ENCODE measurements at places on chromosomes 5 and 9.

- no peak for DNase-seq
Observed at GRCh38 chr9:95435074-95435728, 81.6 kb downstream of the PTCH1 start.

GRCh38 chr5:123422433-123423277, 548 bp downstream of the CEP120 start:
- DNase-seq: no peak

GRCh38 chr9:91145496-91145895, 216.2 kb downstream of the AUH start:
- DNase-seq: no peak

- DNase-seq: no peak
Observed at GRCh38 chr5:101590384-101590783, 687.3 kb upstream of the ST8SIA4 start.

DNA sequence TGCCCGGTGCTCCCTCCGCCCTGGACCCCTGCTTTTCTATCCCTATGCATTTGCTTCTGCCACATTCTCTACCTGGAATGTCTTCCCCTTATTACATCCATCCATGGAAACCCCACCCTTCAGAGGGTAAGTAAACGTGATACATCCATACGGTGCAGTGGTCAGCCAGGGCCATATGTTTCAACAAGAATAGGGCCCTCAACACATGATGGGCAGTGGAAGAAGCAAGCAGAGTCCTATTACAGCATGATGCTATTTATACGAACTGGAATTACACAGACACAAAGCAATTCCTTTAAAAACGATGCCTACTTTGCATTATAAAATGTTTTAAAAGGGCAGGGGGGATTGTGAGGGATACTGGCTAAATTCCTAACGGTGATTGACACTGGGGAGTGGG, 38.2 kb upstream of the PTGS1 start:
- no peak for DNase-seq

Measured in T-helper 22 cell (primary cell).